ENCODE measurements at places on chromosomes 5 and 9.

GRCh38 chr9:118192807-118193206 is 488.6 kb downstream of the TLR4 start:
- DNase-seq, result no peak

DNA sequence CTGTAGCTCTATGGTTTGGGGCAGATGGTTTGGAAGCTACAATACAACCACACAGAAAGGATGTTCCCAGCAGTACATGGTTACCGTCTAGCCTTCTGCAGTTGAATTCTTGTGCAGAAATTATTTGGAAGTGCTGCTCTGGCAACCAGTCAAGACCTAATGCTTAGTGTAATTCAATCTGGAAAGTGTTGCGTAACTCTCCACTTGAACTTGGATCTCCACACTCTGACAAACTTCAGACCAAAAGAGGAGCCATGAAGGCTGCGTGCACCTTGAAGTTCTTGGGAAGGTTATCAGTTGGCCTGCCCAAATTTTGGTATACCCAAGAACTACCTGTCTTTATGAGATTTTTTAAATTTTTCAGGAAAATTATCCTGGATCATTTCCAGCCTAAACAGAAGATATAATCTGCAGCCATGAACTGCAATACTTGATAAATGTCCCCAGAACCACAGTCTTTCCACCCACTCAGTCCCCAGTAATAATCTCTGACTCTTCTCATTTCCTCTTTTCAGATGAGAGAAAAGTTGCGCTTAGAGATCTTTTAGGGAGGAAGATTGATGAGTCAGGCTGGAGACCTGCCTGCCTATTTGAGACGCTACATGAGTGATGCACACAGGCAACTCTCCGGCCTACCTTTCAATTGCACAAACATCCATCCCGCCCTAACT is 159.9 kb downstream of the FANCC start:
- no peak for DNase-seq

DNA sequence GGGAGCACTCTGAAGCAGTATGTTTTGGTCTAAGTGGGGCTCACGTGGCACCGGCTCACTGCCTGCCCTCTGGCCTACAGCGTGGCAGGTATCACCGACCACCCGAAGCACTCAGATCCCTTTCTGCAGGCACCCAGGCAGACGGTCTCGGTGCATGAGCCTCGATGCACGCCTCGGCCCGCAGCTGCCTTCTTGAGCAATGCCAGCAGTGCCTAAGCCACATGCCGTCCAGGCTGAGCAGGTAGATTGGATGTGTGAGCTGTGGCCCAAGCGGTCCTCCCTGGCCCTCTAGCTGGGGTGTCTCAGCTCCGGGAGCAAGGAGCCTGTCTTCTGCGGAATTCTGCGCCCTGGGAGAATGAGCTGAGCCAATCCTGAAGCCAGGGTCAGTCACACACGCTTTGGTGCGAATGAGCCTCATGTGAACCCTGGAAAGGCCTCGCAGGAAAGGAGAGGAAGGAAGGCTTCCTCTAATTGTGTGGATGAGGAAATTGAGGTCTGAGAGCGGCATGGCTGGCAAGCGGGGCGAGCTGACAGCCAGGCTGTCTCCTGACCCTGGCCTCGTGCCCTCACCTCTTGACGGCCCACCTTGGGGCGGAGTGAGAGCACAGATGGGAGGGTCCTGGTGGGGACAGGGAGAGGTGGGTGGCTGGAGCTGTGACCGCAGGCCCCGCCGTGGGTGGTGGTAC is 14.4 kb downstream of the RXRA start:
- DNase-seq, result no peak

GRCh38 chr5:138139781-138140090 is 508 bp upstream of the NME5 start:
- DNase-seq, result no peak

DNA sequence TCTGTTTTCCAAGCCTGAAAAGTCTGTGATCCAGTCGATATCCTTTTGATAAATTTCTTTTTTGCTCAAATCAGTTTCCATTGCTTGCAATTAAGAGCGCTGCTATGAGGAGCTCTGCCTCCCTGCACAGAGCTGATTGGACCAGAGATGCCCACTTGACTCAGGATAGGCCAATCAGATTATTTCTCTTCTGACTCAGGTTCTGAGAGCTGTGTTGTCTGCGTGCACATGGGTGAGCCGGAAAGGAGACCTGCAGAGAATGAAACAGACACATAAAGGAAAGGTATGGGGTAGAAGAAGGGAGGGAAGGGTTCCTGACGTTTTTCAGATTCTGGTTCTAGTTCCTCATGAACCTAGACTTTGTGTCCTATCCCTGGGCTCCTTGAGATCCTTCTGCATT is 15.8 kb upstream of the FABP6 start:
- DNase-seq, result no peak

DNA sequence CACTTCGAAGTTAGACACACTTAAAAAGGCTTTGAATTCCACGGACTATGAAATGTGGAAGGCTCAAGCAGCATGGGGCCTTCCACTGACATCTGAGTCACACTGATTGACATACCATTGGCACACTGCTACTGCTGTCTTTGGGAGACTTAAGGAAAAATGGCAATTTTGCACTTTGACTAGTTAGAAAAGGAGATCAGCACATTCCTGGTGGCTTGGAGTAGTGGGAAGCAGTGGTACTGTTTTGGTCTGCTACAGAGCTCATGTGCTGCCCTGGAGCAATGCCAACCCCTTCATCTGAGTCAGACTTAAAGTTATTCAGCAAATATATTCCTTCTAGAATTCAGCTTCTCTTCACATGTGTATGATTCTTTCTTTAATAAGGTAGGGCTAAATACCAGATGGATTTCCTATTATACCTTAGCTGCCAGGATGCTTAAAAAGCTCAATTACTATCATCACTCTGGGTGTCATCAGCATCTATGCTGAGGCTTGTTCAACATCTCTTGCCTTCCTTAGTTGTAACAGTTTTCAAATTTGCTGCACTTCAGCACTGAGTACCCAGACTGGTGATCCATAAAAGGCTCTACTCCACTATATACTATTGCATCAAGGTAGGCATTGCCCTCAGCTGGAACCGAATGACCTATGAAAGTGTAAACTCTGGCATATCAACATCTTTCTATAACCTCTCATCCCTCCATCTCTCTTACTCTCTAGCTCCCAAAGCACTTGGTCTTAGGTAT is 42.3 kb upstream of the MOCS2 start:
- DNase-seq, result no peak

GRCh38 chr9:19939734-19940278 is 151.0 kb upstream of the SLC24A2 start:
- DNase-seq, result no peak

DNA sequence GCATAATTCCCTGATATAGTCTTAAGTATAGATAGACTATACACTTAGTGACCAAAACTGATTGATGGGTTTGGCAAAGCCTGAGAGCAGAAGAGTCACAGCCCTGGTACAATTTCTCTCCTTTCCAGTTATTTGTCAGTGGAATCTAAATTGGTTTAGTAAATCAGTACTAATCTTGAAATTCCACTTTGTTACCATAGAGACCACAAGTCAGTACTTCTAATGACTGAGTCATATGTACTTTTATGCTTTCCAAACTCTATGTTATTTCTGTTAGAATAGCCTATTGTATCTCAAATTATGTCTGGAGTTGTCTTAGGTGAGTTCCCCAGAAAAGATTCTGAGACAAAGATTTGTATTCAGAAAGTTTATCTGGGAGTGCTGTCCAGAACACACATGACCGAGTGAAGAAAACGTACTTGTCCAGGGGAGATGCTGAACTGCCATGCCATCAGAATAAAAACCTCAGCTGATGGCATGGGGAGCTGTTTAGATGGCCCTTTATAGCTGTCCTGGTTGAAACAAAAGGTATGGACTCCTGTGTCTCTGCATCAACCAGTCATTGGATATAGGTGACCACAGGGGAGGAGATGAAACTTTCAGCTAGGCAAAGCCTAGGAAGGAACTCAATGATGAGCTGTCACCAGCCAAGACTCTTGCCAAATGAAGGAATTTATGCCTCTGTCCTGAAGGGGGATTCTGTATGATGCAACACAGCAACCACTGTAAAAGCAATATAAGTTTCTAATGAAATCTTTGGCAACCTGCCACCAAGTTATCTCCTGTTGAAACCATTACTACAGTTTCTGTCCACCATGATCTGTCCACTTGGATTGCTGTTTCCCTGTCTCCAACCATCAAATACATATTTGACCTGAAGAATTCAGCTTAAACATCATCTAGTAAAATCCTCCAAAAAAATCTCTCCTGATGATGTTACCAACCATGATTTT is 18.0 kb upstream of the SMC2 start:
- no peak for DNase-seq

- no peak for DNase-seq
Observed at GRCh38 chr5:80591352-80591751, 21.3 kb upstream of the ANKRD34B start.

DNA sequence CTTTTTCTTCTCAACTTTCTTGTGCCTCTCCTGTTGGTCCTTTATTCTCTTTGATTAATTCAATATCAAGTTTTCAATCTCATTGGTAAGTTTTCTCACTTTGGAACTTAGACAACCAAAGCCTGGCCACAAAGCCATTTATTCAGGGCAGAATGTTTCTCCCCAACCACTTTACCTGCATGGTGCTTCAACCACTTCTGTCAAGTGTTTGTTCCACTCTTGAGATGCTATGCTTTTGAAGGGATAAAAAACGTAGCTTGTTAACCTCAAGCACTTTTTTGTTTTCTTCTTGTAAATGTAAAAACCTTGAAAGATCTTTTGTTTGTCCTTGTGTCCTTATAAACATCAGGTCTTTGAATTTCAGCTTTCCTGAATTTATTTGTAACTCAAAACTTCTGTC is 966.7 kb downstream of the MAT2B start:
- no peak for DNase-seq

- no peak for DNase-seq
Observed at GRCh38 chr5:168770036-168770498, 190.9 kb upstream of the PANK3 start.

DNA sequence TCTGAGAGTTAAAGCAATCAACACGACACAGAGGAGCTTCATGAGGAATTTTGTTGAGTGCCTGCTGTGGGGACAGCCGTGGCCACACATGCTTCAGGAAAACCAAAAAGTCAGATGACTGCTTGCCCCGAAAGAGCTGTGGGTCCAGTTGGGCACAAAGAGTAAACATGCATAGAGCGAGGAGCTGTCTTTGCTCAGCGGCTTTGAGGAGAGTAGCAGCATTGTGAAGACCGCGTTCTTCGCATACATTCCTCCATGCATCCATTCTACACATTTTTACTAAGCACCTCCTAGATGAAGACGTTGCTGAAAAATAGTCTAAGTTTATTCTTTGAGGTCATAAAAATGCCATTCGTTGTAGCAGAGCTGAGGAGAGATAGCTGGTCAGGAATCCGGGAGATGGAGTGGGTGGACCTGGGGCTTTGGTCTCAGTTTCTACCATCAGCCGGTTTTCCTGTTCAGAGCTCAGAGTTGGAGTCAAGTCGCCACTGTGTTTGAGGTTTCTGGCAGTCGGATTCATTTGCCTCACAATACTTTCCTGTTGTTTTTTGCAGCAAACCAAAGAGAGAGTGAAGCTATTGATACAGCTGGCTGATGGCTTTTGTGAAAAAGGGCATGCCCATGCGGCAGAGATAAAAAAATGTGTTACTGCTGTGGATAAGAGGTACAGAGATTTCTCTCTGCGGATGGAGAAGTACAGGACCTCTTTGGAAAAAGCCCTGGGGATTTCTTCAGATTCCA is 194.5 kb upstream of the OTULINL start:
- DNase-seq, result no peak

GRCh38 chr9:111107141-111107540 is 68.9 kb upstream of the LPAR1 start:
- DNase-seq, result no peak

- no peak for DNase-seq
Observed at GRCh38 chr5:126538579-126538978, 56.4 kb downstream of the ALDH7A1 start.

- no peak for DNase-seq
Observed at GRCh38 chr5:132839426-132840301, 9.2 kb upstream of the SHROOM1 start.

GRCh38 chr5:145385276-145385675 is 449.9 kb downstream of the PRELID2 start:
- no peak for DNase-seq

- no peak for DNase-seq
Observed at GRCh38 chr5:97476852-97477534, 293.9 kb upstream of the RIOK2 start.

GRCh38 chr9:133476941-133477340 is 2.0 kb downstream of the SLC2A6 start:
- no peak for DNase-seq

DNA sequence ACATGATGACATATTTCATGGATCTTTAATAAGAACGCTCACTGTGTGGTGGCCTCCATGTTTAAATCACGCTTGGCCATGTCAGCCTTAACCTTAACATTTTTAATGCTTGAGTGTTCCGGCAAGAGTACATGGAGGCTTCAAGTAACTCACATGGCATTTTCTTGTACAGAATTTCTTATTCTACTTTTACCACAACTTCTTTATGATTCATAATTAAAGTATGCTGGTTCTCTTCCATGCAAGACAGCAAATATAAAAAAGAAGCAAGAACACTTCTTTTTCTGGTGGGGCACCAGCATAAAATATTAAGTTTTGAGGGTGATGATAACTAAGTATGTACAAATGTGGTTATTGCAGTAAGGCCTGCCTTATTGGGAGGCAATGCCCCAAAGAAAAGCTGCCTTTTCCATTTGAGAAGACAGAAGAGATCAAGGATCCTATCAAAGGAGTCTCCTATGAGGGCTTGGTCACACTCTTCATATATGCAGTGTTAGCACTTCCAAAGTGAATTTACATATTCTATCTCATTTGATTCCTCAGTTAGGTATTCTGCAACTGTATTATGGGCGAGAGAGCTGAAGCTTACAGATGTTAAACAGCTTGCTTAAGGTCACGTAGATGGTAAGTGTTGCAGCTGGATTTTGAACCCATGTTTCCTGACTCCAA is 382.7 kb upstream of the MEF2C start:
- no peak for DNase-seq

DNA sequence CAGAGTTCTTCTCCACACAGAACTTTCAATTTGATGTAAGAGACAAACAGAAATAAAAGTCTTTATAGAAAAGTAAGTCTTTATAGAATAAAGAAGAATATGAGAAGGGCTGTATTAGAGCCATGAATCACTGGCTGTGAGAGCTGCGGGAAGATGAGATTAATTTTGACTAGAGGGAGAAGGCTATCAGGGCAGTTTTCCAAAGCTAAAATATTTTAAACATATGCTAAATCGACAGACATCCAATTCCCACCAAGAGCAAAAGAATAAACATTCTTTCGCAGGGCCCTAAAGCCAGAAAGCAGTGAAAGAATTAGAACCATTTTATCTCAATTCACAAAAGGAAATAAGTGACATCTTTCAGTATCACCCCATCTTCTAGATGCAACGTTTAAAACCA is 208.3 kb upstream of the MAP3K1 start:
- DNase-seq, result no peak

GRCh38 chr9:131329241-131329641 is 39.7 kb downstream of the PLPP7 start:
- DNase-seq, result no peak

Data from GM19239 (cell line).